Fibroblast of pulmonary artery (primary cell): ENCODE measurements at places on chromosomes 2 and 18.

- no peak for DNase-seq
These were observed 13.5 kb downstream of the KCNIP3 start for GRCh38 chr2:95310651-95311050.

DNA sequence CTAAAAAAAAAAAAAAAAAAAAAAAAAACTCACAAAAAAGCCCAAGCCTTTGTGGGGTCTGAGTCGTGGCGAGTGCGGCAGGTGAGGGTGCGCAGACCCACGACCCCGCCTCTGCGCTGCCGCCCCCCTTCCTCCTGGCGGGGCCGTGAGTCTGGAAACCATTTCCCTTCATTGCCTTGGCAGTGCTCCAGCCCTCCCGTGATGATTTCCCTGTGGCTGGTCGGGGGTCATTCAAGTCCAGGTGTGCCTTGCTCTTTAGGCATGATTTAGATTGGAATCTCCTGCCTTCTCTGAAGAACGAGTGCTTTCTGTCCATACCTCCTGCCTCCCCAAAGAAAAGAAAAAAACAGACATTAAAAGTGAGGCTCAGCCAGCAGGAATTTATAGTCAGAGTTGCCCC lies 161.8 kb downstream of the FAM210A start:
- no peak for DNase-seq

DNA sequence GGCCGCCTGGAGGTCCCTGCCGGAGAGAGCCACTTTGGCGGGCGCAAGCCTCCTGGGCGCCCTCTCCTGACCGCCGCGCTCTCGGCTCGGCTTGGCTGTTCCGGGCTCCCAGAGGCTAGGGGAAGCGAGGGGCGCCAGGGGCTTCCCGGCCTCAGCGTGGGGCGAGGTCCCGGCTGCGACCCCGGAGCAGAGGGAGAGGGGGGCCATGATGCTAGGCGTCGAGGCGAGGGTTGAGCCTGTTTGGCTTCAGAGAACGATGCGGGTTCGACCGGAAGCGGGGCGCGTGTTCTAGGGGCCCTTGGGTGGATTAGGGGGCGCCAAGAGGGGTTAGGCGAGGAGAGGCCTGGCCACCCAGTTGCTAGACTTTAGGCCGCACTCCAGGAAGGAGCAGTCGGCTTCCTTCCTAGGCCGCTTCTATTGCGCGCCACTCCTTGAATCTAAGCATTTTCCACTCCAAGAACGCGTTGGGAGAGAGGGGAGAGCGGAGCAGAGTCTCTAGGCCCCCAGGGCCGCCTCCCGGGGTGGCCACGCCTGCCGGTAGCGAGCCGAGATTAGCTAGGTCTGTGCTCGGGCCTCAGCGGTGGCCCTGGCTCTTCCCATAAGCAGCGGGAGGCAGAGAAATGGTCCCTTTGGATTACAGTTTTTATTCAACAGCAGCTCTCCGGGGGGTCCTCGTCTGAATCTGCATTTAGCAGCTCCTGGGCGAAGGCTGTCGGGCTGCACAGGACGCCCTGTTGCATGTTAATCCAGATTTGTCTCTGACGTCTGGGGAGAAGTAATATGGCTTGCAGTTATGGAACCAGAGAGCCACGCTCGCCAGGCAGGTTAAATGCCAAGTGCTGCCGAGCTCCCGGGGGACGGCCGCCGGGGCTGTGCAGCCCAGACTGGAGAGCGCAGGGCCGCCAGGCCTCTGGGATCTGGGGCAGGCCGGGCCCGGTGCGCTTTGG lies 11.3 kb downstream of the MEIS1 start:
- DNase-seq, result peak; percentile 34

GRCh38 chr18:12702221-12703095 lies at the start of the genes CEP76 and PSMG2:
Gene CEP76, minus strand, starts transcription at chr18:12702723. Its CDS starts 175 bp downstream, at chr18:12702548.
Gene PSMG2, plus strand, starts transcription at chr18:12703042. Its CDS starts 66 bp downstream, at chr18:12703108.
- DNase-seq, result peak; percentile 91

DNA sequence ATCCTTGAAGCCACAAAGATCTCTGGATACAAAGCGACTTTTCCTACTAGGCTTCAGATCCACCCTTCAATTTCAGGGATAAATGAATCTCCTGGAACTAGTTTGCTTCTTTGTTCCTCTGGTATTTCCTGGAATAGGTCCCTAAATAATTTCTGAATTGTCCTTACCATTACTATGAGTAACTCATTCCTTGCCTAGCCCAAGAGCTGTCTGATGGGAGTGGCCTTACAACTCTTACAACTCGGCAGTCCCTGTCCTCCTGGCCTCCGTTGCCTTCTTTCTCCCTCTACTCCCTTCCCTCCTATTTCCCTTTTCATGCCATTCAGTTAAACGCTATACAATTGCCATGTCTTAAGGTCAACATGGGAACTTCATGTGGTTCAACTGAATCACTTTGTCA lies 98.2 kb upstream of the FHL2 start:
- DNase-seq, result no peak

- DNase-seq, result no peak
These were observed 402.6 kb upstream of the ZEB2 start for GRCh38 chr2:144922519-144922918.

- no peak for DNase-seq
These were observed 213.9 kb downstream of the ANAPC1 start for GRCh38 chr2:111669928-111670695.

DNA sequence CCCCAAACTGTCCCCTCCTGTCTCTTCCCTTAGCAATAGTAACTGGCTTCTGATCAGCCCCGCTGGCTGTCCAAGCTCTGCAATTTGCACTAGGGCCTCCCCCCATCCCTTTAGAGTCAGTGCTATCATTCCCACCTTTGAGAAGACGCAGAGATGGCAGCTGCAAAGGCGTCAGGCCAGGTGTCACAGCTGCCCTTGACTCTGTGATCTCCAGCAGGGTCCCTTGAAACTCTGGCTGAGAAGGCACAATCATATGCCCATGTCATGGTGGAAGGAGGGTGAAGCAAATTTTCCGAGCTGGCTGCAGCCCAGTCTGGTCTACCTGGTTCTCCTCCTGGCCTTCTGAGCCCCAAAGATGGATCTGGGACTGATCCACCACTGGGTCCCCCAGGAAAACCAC lies 49.2 kb upstream of the TEX51 start:
- DNase-seq, result no peak

DNA sequence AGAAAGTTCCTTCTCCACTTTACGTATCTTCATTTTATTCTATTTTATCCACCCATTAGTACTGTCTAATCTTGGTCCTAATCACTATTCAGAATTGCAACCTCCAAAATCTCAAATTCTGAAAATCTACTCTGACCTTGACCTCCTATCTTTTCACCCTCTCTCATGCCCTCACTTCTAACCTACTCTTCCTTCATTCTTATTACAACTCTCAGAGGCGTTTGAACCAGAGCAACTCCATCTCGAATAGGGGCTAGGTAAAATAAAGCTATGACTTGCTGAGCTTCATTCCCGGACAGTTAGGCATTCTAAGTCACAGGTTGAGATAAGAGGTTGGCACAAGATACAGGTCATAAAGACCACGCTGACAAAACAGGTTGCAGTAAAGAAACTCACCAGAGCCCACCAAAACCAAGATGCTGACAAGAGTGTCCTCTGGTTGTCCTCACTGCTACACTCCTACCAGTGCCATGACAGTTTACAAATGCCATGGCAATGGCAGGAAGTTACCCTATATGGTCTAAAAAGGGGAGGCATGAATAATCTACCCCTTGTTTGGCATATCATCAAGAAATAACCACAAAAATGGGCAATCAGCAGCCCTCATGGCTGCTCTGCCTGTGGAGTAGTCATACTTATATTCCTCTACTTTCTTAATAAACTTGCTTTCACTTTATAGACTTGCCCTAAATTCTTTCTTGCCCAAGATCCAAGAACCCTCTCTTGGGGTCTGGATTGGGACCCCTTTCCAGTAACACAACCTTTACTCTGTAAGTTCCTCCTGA lies 11.4 kb downstream of the CCDC88A start:
- DNase-seq, result peak; percentile 56

DNA sequence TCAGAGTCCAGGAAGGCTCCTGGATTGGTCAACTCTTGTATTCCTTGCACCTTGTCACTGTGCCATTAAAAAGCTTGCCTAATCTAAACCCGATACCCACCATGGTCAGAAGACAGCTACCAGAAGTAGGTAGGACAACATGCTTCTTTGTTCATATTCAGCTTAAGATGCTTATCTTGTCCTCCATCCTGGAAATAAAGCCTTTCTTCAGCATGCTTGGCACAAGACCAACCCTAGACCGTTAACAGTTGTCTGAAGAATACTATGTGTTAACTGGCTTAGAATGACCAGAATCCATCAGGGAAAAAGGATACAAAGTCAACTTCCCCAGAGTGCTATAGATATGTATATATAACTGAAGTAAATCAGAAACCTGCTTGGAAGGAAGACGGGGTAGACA lies 193.9 kb downstream of the ZRANB3 start:
- peak; percentile 13 for DNase-seq

- no peak for DNase-seq
These were observed 72.9 kb upstream of the SYT4 start for GRCh38 chr18:43350176-43350575.

GRCh38 chr2:138321458-138321857 lies 180.1 kb upstream of the SPOPL start:
- DNase-seq, result no peak

DNA sequence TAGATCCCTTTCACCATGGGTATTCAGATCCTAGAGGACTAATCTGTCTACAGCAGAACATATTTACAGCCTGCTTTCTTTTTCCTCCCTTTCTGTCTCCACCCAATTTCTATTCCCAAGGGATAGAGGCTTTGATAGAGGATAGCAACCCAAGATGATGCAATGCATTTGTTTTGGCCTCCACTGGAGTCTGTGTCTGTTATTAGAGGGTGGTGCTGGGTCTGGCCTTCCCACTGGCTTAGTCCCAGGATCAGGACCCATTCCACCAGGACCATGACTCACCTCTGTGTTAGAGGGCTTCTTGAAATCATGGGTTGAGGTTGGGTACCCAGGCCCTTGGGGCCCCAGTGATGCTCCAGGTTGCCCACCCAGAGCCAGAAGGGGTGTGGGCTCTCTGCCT lies 239.7 kb upstream of the TNP1 start:
- DNase-seq, result peak; percentile 44

DNA sequence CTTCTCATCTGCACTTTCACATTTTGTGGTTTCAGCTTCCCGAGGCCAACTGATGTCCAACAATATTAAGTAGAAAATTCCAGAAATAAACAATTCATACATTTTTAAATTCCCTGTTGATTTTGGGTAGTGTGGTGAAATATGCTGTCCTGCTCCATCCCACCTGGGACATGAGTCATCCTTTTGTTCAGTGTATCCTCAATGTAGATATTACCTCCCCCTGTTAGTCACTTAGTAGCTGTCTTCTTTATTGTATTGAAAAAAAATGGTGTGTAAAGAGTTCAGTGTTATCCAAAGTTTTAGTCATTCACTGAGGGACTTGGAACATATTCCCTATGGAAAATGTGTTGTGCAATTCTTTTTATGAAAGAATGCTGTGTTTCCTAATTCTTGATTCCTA lies 348.1 kb downstream of the SOCS6 start:
- DNase-seq, result peak; percentile 87

DNA sequence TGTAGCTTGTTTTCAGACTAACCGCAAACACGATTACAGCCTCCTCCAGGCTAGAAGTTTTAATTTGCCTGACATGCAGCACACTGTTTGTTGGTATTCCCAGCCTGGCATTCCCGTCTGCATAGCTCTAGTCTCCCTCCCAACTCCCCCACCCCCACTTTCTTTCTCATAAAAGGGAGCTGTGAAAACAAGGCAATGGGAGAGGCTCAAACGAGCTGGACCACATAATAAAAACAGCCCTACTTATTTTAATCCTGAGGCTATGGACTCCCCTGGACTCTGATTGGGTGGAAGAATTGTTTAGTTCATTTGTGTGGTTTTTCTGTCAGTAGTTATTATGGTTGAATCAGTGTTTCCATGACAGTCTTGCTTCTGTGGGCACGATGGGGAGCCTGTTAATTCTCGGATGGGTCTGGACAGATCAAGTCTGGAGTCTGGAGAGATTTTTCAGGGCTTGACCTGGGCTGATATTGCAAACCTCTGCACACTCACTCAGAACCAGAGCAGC lies 1.2 kb downstream of the STON1 start:
- DNase-seq, result peak; percentile 72

DNA sequence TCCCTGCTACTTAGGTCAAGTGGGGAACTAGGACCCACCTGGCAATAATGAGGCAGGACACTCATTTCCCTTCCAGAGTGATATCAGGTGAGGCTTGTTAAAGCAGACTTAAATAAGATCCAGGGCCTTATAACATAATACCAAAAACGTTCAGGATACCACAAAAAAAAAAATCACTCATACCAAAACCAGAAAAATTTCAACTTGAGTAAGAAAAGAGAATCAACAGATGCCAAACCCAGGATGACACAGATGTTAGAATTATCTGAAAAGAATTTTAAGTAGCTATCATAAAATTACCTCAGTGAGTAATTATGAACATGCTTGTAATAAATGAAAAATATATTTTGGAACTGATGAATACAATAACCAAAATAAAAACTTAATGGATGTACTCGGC lies 255.6 kb upstream of the OSR1 start:
- DNase-seq, result no peak

GRCh38 chr2:127985026-127985734 lies 42.7 kb downstream of the SAP130 start:
- no peak for DNase-seq

GRCh38 chr2:26942543-26943295 lies 27.7 kb upstream of the MAPRE3 start:
- DNase-seq, result peak; percentile 64

GRCh38 chr2:219661197-219661954 lies 33.9 kb downstream of the SLC4A3 start:
- DNase-seq, result peak; percentile 16

- DNase-seq, result no peak
These were observed 5.4 kb upstream of the STAT1 start for GRCh38 chr2:191019376-191019775.

DNA sequence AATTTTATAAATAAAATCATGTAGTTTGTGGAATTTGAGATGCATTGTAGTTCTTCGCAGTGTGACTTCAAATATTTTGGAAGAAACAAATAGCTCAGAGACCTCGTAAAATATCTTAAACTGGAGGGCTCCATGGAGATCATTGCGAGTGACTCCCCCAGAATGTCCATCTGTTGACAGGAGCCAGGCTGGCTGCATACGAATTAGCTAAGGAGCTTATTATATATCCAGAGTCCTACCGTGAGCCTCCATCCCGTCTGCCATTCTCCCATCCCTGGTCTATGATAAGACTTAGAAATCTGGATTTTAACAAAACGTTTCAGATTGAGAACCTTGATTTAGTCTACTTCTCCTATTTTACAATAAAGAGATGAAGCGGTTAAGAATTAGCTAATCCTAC lies 80.2 kb downstream of the MSH2 start:
- no peak for DNase-seq

GRCh38 chr2:1743396-1744150 lies 742 bp downstream of the PXDN start:
- peak; percentile 67 for DNase-seq
